Mesothelial cell of epicardium (in vitro differentiated cells): ENCODE measurements at places on chromosomes 12 and 14.

DNA sequence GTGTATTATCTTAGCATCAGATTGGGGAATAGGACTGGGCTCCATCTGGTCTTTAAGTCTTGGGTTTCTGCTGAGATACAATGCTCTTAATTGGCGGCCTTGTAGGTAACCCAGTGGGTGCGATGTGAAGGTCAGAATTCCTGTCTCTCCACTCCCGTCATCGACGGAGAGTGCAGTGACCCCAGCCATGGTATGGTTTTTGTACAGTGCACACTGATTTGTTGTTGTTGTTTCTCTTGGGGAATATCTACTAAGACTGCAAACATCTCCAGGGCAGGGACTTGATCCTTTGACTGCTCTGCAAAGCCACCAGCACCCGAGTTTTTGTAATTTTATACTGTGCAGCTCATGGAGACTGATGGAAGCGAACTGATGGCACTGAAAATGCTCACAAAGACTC, 41.4 kb downstream of the KCNA1 start:
- no peak for DNase-seq

- peak; percentile 65 for DNase-seq
Observed at GRCh38 chr12:57611108-57611826, at the start of gene ARHGEF25. Gene ARHGEF25, plus strand, starts transcription at chr12:57611435. Its CDS starts 460 bp downstream, at chr12:57611895.

GRCh38 chr14:81406863-81407262, 6.7 kb upstream of the STON2 start:
- DNase-seq = no peak

DNA sequence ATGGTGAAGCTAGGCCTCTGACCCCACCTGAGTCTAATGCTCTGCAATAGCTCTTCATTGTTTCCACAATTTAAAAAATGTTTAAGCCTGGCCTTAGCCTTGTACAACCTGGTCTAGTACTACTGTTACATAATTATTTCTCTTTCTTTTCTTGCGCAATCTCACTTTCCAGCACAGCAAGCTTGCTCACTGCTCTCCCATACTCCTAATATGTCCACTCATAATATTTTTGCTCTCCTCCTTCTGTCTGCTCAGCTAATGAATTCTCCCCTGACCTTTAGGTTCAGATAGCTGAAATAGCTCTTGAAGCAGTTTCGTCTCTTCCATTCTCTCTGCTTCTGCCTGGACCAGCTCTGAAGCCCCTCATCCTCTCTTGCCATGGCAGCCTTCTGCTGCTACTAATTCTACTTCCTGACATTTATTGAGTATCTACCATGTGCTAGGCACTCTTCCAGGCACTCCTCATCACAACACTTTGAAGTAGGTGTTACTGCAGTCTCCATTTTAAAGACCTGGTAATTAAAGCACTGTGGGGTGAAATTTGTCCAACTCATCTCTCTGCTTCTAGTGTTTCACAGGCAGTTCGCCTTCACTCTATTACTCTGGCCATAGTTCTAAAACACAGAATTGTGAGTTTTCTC, 2.8 kb upstream of the SLC48A1 start:
- no peak for DNase-seq

DNA sequence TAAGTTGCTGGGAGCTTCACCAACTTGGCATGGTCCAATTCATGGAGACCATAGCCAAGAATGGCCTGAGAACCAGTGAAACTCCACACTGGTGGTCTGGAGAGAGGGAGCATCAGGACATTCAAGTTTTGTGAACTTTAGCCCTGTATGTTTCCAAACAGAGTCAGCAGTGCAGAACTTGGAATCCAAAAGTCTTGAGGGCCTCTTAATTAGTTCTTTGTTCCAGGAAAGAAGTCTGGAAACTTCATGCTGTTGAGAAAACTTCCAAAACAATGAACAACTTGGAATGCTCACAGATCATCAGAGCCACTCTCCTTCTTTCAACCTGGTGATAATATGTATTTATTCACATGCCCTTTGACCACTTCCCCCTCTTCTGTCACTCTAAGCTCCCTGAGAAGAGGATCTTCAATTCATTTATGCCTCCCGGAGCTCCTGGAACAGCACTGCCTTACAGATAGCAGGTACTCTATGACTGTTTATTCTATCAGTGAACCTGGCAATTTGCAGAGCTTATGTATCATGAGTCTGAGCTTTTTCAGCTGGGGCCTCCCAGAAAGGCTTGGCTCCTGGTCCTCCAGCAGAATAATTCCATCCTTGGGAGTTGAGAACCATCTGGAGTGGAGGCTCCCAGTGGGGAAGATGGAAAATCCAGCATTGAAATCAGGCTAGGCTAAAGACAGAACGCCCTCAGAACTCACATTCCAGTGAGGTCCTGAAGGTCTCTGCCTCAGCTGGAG, 191.4 kb downstream of the KTN1 start:
- DNase-seq = no peak

DNA sequence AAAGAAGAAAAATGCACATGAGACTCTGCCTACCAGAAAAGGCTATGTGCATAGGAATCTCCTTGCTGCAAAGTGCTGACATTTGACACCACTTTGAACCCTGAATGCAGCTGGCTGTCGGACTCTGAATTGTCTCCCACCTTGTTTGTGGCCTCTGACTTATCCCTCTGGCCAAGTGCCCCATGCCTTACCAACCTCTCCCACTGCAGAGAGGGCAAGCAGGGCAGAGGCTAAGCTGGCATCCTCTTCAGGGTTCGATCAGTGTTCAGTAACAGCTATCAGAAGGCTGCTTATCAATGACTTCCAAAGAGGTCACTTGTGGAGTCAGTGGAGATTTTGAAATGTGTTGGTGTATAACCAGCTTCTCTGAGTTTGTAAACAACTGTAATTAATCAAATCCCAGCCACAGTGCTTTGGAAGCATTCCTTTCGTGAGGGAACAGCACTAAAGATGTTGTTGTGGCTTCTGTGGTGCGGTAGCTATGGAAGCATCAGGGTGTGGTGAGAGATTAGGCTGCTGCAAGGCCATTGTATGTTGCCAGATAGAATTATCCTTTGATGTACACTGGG, 22.6 kb upstream of the BMP4 start:
- DNase-seq = no peak

- no peak for DNase-seq
Observed at GRCh38 chr12:22416801-22417200, 82.3 kb upstream of the ST8SIA1 start.

GRCh38 chr12:54159589-54159988, 29.2 kb downstream of the SMUG1 start:
- no peak for DNase-seq

DNA sequence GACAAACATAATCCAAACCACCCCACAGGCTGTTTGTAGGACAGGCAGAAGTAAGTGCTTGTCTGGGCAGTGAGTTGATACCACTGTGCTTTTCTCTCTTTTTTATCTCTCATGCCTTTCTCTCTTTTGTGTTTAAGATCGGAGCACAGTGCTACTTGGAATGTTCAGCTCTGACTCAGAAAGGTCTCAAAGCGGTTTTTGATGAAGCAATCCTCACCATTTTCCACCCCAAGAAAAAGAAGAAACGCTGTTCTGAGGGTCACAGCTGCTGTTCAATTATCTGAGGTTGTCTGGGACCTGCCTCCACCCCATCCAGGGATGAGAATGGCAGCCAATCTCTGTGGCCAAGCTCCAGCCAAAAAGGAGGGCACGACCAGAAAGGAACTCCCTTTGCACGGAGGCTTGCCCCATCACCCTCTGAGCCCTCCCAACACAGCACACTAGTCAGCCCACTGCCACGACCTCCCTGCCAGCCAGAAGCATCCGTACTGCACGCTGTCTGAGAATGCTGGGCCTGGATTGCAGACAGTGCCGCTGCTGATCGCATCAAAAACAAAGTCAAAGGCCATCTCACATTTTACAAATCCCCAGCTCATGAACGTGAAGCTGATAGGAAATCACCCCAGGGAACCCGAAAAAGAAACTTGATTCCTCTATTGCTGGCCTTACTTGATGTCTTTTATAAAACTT, 27.8 kb downstream of the GPHB5 start:
- no peak for DNase-seq

DNA sequence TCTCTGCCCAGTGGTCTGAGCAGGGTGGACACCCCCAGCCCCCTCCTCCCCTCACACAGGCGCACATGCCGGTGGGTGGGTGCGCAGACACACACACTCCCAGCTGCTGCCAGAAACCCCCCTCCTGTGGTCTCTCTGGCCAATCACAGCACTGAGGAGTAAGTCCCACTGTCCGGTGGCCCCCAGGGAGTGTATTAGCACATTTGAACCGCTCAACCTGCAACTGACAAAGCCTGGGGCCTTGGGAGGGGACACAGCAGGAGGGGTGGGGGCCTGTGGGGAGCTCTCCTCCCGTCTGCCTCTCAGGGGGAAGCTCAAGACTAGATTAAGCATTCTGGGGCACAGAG, 11.7 kb downstream of the FIGNL2 start:
- no peak for DNase-seq

DNA sequence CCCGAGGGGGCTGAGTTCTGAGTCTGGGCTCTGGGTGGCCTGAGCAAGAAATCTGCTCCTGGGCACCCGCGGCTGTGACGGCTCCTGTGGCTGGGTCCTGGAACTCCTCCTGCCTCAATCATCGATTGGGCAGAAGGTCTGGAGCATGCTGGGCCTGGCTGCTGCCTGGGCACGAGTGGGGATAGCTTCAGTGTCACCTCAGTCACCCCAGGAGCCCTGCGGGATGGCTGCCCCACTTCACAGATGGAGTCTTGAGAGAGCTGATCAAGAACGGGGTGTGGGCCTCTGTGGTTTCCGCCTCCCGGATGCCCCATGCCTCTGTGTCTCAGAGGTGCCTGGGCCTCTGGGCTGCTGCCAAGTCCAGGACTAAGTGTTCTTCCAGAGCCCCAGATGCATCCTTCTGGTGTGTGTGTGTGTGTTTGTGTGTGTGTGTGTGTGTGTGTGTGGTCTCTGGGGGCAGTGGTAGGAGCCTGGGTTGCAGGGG, 185.6 kb upstream of the C14orf180 start:
- DNase-seq = no peak
